ENCODE measurements at places on chromosomes 1 and 21. TPM values are rescaled to one million over a fixed set of nuclear protein-coding genes. Genes with fewer than 3 reads are reported as not detected.

Gene STUM
- total RNA-seq, result 1.1 TPM

Gene OR2W3
- total RNA-seq, result 0.96 TPM

Gene EDARADD
- 3.0 TPM for total RNA-seq

Gene MAP3K21
- total RNA-seq, result 0.51 TPM

Gene HAO2
- total RNA-seq, result not detected

Gene HES2
- not detected for total RNA-seq

Gene NBPF19
- 16.1 TPM for total RNA-seq

Gene TAL1
- total RNA-seq, result 0.11 TPM

Gene PTGS2
- not detected for total RNA-seq

Gene ZNF683
- not detected for total RNA-seq

Gene DOP1B
- total RNA-seq, result 14.5 TPM

Gene FAM72C
- total RNA-seq, result 7.1 TPM

Gene SLC25A34
- total RNA-seq, result 2.9 TPM

Gene SLC1A7
- not detected for total RNA-seq

Gene RIPK4
- total RNA-seq, result not detected

DNA sequence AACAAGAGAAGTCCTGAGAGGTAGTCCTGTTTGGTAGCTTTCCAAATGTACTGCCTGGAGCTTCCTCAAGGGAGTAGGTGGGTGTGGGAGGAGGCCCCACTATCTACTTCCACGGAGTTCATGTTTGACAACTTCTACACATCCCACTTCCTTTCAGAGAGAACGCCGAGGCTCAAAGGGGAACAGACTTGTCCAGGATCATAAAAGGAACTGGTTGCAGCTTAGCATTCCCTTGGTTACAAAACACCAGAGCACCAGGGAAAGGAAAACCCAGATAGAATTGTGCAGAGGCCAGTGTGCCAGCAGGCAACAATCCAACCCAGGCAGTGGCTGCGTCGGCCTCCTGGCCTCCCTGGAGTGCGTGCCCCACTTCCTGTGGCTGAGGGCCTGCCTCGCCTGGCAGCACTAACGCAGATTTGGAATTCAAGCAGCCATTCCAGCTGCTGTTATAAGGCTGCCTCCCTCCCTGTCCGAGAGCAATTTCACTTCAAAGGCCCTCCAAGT is 4.2 kb upstream of the RAP1GAP start:
- no peak for DNase-seq

GRCh38 chr1:7036386-7036785 is 251.1 kb downstream of the CAMTA1 start:
- no peak for DNase-seq

- no peak for DNase-seq
Measured at GRCh38 chr1:191866155-191866554, 292.1 kb upstream of the RGS18 start.

DNA sequence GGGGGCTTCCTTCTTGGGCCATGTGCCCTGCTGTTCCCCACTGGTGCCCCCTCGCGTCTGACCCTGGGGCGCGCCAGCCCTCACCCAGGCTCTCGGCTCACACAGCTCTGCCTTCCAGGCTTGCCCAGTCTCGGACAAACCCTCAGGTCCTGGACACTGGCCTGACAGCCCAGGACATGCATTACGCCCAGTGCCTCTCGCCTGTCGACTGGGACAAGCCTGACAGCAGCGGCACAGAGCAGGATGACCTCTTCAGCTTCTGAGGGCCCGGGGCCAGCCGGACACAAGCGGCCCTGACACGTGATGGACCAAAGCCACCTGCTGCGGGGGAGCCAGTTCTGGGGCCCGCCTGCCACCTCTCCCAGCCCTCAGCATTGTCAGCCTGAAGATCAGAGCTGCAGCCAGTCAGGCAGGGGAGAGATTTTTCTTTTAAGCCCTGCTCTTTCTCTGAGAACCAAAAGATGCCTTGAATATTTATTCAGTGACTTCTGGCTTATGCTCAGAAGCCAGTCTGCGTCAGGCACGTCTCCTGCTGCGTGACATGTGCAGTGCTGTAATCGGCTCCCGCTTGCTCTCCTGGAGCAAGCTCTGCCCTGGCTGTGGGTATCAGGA is 23.4 kb downstream of the LDLRAP1 start:
- peak; percentile 48 for DNase-seq

DNA sequence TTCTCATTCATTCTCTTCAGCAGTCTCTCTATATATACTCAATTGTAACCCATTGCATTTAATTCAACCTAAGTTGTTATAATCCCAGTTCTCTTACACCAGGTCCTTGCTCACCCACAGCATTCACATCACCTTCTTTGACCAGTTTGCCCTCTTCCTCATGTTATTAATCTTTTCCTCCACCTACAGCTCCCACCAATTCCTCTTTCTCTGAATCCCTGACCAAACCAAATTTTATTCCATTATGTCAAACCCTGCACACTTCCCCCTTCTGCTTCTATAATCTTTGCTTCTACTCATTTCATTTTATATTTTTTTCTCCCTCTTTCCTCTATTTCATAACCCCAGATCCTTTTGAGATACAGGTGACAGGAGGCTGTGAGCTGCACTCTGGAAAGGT is 1.4 kb downstream of the CD1A start:
- DNase-seq, result no peak

DNA sequence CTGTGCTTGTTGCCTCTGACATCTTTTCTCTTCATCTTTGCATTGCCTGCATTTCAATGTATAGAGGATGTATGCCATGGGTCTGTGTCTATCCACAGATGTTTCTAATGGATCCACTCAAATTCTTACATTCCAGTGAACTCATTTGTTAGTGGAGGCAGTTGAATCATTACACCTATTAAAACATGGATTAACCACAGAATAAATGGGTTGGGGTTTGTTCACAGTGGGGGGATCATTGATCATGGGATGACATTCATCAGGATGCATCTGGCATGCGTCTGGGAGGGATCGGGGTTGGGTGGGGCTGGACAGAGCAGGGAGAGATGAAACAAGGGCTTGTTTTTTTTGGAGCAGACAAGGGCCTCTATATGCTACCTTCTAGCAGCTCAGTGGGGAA is 182.5 kb downstream of the RHOU start:
- DNase-seq, result no peak

DNA sequence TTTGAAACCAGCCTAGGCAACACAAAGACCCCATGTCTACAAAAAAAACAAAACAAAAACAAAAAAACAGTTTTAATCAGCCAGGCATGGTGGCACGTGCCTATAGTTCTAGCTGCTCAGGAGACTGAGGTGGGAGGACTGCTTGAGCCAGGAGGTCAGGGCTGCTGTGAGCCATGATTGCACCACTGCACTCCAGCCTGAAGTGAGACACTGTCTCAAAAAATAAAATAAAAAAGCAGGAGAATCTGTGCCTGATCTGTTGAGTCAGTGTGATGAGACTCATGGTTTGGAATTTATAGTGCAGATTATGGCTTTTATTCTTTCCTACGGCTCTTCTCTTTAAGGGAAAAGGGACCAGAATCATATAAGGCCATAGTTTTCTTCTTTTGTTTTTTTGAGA is 16.5 kb downstream of the TRIT1 start:
- no peak for DNase-seq

DNA sequence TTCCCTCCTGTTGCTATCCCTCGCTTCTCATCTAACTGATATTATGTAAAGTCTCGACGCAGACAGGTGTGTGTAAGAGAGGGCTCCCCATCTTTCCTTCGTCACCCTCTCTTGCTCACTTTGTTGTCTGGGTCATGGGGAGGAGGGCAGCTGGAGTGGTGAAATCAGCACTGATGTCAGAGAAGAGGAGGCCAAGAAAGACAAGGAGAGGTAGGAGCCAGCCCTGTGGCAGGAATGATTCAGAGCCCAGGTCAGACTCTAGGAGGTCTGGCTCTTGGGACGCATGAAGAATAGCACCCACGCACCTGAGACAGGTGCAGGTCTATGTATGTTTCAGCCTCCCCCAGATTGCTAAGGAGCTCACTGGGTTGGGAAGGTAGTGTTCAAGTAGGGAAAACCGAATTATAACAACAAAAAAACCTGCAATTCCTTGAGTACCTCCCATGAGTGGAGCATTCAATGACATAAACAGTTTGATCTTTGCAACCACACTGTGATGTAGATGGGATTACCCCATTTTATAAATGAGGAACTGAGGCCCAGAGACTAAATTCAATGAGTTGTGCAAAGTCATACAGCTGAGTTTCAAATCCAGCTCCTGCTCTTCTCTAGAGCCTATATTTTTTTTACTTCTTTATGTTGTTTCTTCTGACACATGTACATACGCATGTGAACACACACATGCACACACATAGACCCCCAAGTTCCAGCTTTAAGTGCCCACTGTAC is 10.4 kb downstream of the NUAK2 start:
- DNase-seq, result no peak

- DNase-seq, result no peak
Measured at GRCh38 chr1:7853684-7854026, 790 bp upstream of the UTS2 start.

GRCh38 chr1:111570781-111571181 is 48.8 kb upstream of the RAP1A start:
- peak; percentile 28 for DNase-seq

GRCh38 chr21:35144978-35145377 is 95.9 kb upstream of the RUNX1 start:
- DNase-seq, result no peak

GRCh38 chr1:43067977-43068751 is 103.9 kb downstream of the EBNA1BP2 start:
- DNase-seq, result no peak

DNA sequence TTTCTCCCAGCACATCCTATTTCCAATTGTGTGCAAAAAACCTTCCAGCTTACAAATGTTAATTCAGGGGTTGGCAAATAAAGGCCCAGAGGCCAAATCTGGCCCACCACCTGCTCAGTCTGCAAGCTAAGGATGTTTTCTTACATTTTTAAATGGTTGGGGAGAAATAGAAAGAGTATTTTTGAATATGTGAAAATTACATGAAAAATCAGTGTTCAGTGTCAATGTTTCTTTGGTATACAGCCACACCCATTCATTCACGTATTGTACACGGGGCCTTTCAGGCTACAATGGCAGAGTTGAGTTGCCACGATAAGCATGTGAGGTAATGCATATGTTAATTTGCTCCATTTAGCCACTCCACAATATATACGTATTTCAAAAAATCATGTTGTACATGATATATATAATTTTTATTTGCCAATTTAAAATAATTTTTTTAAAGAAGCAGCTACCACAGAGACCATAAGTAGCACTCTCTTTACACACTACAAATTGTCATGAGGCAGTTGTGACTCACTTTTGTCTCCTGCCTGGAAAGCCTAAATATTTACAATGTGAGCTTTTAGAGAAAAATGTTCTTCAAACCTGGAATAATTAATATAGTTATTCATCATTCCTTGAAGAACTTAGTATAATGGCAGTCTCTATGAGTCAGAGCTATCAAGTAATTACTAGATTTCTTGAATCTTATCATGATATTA is 189.6 kb downstream of the SMYD3 start:
- DNase-seq, result no peak

DNA sequence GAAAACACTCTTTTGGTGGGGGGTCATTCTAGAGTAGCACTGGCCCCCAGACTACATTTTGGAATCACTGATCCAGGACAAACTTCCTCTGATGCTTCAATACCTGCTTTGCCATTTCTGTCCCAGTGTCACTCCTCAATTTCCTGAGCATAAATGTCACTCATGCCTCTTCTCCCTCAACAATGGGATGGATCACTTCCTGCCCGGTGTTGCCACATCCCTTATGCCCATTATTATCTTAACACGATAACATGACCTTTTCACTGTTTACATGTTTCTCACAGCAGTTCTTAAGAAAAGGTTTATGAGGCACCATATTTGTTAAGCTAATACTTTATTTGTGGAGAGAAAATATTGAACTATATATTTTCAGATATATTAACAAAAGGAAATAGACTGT is 3.9 kb upstream of the ITLN1 start:
- no peak for DNase-seq

- DNase-seq, result no peak
Measured at GRCh38 chr1:63868268-63868781, 94.5 kb downstream of the ROR1 start.

GRCh38 chr1:160451119-160451858 is 50.9 kb downstream of the VANGL2 start:
- DNase-seq, result no peak

GRCh38 chr1:202315576-202316168 is 26.1 kb downstream of the UBE2T start:
- DNase-seq, result peak; percentile 81

DNA sequence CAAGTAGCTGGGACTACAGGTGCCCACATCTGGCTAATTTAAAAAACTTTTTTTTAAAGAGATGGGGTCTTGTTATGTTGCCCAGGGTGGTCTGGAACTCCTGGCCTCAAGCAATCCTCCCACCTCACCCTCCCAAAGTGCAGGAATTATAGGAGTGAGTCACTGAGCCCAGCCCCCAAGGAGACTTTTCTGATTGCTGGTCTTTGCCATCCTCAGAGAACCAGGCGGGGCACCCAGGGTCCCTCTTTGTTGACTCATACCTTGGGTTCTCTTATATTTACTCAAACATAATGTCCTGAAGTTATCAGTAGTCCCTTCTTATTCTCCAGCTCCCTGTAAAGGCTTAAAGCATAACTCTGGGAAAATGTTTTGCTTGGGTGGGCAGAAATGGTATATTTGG is 51.1 kb downstream of the KIF26B start:
- DNase-seq, result no peak

DNA sequence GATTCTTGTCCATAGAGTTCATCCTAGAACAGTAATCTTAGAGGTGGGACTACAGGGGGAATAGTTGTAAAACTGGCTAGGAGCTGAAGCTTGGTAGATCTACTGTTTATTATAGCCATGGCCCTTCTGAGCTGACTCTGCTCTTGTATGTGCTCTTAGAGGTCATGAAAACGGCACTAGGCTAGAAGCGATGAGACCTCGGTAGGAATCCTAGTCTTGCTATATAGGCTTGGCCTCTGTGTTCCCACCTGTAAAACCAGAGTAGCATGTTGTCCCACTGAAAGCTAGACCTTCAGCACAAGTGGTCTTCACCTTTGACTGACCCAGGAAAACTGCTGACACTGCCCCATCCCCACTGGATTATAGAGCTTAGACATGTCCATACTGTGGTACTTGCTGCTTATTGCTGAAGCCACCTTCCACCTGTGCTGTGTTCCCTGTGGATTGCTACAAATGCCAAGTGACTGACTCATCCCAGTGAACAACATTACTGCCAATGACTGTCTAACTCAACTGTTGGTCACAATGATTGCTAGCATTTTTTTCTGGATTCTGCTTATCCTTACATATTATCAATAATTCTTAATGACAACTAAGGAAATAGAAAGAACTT is 23.0 kb upstream of the PIGC start:
- DNase-seq, result no peak

- DNase-seq, result no peak
Measured at GRCh38 chr1:151367658-151368392, 4.7 kb downstream of the SELENBP1 start.

- no peak for DNase-seq
Measured at GRCh38 chr1:46370214-46370633, 23.9 kb upstream of the FAAH start.
